SHP77 treated with DMSO at 0.1 percent for 48 hours (cell line): ENCODE measurements at places on chromosomes 5 and 9.

- no peak for DNase-seq
Measured at GRCh38 chr9:19976226-19976625, 187.4 kb upstream of the SLC24A2 start.

GRCh38 chr5:141992349-141992963, 20.4 kb downstream of the GNPDA1 start:
- DNase-seq = peak; percentile 14

DNA sequence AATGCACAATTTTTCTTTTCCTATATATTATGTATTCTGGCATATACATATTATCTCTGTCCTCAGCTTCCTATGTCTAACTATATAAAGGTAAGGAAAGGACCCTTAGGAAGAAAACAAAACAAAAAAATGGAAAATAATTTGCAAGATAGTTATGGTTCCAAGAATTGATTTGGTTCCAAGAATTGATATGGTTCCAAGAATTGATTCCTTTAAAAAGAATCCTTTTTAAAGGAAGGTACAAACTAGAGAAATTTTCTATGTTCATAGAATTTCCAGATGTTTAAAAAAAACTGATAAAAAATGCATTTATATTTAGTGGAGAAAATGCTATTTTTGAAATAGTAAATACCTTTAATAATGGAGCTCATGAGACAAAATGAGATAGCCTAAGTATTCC, 12.1 kb downstream of the LYRM7 start:
- DNase-seq = no peak

- DNase-seq = no peak
Measured at GRCh38 chr9:22416692-22417060, 29.9 kb upstream of the DMRTA1 start.

GRCh38 chr5:151002681-151003502, 17.5 kb upstream of the GPX3 start:
- DNase-seq = no peak

DNA sequence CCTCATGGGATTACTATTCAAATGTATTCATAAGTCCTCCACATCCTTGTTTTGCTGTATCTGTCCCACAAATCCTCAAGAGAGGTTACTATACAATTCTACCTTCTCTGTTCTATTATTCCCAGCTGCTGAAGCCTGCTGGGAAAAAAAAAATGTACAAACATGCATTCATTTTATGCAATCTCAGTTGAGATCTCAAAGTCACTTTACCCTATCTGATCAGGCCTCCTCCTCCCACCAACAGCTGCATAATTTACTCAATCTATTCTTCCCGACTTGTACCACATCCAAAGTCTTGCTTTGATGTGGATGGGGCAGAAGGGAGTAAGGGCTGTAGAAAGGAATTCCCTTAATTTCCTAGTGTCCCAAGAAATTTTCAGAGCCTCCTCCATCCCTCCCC, 28.6 kb downstream of the PSIP1 start:
- DNase-seq = no peak

DNA sequence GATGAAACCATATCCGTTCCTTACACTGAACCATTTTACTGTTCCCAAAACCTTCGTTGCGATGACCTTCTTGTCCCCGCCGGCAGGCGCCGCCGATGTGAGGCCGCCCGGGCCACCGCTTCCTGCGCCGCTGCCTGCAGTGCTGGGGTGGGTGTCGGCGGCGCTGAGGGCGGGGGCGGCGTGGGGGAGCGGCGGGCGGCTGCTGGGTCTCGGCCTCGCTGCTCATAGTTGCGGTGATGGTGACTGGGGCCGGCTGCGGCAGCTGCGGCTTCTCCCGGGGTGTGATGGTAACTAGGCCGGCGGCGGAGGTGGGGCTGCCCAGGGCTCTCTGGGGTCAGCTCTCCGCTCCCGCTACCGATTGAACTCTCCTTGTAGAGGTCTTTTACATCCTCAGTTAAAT, 14.1 kb upstream of the OR2S2 start:
- DNase-seq = no peak

DNA sequence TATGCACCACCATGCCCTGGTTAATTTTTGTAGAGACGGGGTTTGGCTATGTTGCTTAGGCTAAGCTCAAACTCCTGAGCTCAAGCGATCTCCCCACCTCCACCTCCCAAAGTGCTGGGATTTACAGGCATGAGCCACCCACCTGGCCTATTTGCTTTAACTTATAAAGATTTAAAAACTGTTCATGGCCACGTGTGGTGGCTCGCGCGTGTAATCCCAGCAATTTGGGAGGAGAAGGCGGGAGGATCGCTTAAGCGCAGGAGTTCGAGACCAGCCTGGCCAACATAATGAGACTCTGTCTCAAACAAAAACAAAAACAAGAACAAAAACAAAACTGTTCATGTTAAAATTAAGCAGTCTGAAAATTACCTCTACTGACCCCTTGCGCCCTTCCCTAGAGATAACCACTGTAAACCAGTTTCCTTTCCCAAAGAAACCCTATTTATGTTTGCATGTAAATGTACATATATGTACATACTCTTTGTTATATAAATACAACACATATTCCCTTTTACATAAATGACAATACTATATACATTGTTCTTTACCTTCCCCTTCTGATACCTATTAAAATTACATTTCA, 1.5 kb downstream of the AK6 start:
- DNase-seq = no peak

GRCh38 chr9:121781701-121782464, 130.4 kb downstream of the DAB2IP start:
- no peak for DNase-seq

- DNase-seq = no peak
Measured at GRCh38 chr9:122401896-122402295, 31.1 kb downstream of the PTGS1 start.

DNA sequence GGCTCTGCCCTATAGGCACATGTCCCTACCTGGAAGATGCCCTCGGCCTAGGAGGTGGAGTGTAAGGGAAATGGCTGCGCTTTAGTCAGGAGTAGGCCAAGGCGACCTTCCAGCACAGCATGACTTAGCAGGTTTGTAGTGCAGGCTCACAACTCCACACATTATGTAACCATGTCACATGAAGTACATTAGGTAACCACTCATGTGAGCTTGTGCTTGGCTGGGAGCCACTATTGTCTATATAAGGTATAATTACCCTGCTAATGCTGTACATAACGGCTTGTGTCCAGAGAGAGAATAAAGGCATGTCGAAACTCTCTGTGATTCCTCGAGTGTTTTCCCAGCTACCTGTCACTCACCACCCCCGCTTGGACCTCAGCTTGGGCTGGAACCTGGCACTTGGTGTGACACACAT, 74.9 kb downstream of the CAMK4 start:
- DNase-seq = no peak

DNA sequence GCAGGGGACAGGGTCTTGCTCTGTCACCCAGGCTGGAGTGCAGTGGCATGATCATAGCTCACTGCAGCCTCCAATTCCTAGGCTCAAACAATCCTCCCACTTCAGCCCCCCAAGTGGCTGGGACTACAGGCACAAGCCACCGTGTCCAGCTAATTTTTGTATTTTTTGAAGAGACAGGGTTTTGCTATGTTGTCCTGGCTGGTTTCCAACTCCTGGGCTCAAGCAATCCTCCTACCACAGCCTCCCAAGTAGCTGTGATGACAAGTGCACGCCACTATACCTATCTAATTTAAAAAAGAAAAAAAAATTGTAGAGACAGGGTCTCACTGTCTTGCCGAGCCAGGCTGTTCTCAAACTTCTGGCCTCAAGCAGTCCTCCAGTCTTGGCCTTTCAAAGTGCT, 31.6 kb upstream of the LECT2 start:
- no peak for DNase-seq

GRCh38 chr5:121559832-121560231, 291.9 kb upstream of the FTMT start:
- DNase-seq = no peak

DNA sequence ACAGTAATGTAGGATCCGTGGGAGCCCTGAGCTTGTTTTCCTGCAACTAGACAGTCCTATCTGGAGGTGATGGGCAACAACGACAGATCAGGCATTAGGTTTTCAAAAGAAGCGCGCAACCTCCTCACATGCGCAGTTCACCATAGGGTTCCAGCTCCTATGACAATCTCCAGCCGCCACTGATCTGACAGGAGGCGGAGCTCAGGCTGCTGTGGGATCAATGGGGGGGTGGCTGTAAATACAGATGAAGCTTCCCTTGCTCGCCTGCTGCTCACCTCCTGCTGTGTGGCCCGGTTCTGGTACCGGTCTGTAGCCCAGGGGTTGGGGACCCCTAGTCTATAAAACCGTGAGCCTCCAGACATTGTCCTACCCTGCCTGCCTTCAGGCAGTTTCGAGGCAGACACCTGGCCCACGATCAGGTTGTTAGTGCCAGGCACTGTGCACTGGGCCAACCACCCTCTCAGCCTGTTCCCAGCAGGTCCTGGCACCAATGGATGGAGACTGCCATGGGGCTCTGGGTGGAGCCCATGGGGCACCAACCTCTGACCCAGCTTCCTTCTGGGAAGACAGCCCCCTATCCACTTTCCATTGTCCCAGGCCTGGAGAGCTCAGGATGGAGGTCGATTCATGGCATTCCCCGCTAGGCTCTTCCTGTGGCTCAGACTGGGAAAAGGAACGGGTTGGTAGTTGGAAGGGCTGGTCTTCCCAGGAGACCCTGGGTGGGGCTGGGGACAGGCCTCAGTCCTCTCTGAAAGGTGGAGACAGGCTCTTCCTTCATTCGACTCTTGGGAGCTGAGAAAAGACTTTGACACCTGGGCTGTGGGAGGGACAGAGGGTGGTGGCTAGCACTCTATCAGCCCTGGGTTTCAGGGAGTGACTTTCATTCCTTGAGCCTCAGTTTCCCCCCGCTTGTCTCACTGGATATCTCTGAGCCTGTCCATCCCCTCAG, 1.7 kb downstream of the ENDOG start:
- no peak for DNase-seq

DNA sequence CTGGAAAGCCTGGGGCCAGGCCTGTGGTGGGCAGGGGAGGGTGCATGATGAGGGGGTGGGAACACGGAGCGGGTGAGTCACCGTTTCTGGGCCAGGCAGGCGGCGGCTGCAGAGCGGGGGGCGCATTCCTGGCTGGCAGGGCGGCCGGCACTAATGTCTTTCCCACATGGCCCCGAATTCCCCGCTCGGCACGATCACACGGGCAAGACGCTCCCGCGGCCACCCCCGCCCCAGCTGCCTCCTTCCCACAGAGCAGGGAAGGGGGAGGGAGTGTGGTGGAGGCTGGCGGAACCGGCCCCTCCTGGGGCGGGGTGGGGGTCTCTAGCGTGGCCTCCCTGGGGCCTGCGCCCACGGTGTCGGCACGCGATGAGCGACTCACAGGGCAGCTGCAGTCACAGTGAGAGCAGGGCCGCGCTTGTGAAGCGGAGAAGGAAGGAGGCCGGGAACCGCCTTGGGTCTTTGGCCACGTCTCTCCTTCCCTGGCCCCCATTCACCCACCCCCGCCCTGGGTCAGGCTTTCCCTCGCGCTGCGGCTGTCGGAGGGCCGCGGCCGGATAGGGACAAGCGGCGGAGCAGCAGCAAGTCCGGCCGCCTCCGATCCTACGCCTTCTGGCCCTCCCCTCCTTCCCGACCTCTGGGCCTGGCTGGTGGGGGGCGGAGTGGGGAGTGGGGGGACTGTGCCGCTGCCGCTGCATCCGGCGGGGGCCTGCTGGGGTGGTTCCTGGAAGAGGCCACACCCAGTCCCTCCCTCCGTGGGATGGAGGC, 48.9 kb downstream of the CXXC5 start:
- DNase-seq = no peak

GRCh38 chr5:176899296-176899891, at the start of gene HK3:
Gene HK3 (minus strand): TSS chr5:176899346. CDS start chr5:176896159, 3,187 bp downstream.
- DNase-seq = no peak

GRCh38 chr5:139177809-139178588, 20.2 kb downstream of the SIL1 start:
- peak; percentile 58 for DNase-seq

DNA sequence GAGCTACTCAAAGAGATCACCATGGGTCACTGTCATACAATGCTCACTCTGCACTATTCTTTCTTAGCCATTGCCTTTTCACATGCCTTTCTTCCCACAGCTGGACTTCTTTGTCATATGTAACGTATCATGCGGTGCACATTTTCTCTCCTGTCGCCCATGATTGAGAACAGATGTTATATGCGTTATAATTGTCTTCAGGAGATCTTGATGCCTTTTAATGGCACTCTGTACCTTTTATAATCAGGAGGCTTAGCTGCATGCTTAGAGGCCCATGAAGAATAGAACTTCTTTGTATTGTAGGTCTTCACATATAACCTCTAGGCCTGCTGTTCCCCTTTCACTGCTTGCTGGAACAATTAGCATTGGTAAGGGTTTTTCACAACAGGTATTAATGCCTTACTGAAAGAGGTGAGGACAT, 436.1 kb downstream of the CDH10 start:
- DNase-seq = no peak

DNA sequence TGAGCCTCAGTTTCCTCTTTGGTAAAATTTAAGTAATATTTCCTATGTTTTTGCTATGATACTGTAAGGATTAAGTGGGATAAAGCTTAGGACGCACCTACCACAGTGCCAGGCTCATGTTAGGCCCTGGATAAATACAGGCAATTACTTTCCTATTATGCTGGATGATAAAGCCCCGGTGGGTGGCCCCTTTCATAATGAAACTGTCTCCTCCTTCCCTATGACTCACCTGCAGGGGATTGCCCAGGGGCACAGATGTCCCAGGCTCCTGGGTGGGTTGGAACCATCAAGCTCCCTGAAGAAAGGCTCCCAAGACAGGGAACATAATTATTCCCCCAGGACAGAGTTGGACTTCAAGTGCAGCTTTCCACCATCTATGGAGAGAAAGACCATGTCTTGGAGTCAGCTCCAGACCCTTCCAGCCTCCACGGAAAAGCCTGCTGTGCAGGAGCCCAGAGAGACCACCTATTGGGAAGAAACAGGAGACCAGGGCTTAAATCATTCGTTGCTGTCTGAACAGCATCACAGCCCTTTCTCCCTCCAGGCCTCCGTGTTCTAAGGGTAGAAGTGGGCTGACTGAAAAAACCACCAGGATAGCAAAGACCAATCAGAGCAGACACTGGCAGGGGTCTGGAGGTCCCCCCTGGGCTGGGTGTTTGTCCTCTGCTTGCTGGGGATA, 43.2 kb upstream of the FOXE1 start:
- DNase-seq = no peak

DNA sequence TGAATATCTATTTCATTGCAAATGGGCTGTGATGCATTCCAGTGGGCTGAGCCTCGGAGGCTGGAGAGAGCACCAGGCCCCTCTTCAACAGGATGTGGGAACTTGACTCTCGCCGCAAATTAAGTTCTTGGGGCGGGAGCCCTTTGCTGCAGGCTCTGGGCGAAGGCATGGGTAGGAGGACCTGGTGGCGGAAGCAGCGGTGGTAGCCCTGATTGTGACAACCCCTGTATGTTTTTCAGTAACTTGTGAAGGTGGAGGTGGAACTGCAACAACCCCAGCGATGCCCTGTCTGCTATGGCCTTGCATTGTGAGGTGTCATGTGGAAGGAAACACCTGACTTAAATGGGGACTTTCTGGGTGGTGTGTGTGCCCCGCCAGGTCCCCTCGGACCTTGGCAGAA, 9.4 kb downstream of the FYB1 start:
- no peak for DNase-seq

DNA sequence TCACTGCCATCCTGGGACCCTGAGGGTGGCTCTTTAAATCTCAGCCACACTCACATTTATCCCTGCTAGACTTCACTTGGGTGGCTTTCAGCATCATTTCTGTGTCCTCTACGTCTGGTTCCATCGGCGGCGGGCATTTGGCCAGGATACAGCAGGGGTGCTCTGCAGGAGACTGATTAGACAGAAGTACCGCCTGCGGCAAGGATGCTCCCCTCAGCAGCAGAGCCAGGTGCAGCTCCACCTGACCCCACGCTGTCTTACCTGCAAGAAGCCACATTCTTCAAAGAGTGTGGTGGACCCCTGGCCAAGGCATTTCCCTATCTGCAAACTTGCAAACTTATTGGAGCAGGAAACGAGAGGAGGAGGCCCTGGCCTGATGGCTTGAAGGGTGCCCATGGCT, 309.8 kb upstream of the IRX4 start:
- DNase-seq = no peak
